ENCODE measurements at places on chromosomes 2 and 18.
A peak's percentile ranks its signal among the peaks of the same experiment; 100 is the strongest.

DNA sequence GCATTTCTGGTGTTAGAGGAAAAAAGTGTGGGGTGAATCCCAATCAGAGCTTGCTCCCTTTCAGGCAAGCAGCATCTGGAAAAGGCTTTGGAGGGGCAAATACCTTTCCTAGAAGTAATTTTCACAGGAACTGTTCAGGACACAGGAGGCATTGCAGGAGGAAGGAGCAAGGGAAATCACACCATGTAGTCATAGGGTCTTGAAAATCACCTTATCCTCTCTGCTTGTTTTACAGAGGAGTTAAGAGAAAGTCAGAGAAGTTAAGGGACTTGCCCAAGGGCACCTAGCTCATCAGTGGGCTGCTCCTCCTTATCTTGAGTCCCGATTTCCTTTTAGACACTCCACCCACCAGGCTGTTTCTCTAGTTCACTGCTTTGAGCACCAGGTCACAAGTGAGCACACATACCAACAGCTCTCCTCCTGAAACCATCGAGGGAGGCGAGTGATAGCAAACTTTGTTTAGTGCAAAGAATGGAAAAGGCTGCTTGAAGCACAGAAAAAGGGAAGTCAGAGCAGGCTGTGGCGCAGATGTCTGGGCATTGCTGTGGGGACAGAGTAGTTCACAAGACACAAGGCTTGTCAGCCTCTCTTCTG, 89.2 kb upstream of the CXCR4 start:
- DNase-seq: peak; percentile 70

DNA sequence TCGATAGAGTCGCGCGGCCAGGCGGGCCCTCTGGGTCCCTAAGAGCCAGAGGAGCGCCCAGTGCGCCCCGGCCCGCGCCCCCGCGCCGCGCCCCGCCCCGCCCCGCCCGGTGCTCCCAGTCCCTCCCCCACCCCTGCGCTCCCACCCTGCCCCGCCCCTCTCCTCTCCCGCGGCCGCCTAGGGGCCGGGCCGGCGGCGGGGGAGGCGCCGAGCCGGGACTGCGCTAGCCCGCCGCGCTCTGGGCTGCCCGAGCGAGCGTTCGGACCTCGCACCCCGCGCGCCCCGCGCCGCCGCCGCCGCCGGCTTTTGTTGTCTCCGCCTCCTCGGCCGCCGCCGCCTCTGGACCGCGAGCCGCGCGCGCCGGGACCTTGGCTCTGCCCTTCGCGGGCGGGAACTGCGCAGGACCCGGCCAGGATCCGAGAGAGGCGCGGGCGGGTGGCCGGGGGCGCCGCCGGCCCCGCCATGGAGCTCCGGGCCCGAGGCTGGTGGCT, at the start of gene GPC1:
TSS of gene GPC1 (plus strand) at position 207 of the 491 bp plus-strand sequence. CDS start at position 463, 256 bp downstream.
- DNase-seq: no peak

GRCh38 chr2:71597756-71598155, 144.4 kb downstream of the DYSF start:
- no peak for DNase-seq

DNA sequence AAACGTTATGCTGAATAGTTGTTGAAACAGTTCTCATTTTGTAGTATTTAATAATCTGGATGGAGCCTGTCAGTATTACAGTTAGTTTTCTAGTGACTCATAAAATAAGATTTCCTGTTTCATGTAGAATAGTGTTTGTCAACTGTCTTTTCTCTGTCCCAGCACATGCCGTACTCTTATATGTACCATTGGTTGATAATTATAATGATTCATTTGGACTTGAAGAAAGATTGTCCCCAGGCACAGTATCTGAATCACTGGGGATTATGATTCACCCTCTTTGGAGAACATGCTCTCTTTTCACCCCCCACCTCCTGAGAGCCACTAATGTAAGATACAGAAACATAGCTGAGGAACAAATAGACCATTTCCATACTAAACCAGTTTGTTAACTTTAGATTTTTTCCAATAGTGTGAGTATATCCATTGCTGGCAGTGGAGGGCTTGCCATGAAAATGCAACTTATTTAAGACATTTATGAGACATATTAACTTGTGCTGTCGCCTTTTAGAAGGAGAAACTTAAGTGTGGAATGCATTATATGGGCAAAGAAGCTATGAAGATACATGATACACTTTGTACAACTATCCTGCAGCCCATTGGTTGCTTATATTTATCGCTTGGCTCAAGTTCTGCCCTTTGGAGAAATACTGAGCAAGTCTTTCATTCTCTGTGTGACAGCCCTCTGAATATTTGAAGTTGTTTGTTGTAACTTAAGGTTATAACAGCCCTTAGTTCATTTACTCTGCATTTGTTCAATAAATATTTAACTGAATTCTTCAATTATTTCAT, 12.4 kb downstream of the COPS8 start:
- DNase-seq: no peak

GRCh38 chr2:317501-318424, 29.9 kb upstream of the ALKAL2 start:
- DNase-seq: no peak

- DNase-seq: no peak
These were observed 141.7 kb upstream of the B3GNT2 start for GRCh38 chr2:62054029-62054791.

DNA sequence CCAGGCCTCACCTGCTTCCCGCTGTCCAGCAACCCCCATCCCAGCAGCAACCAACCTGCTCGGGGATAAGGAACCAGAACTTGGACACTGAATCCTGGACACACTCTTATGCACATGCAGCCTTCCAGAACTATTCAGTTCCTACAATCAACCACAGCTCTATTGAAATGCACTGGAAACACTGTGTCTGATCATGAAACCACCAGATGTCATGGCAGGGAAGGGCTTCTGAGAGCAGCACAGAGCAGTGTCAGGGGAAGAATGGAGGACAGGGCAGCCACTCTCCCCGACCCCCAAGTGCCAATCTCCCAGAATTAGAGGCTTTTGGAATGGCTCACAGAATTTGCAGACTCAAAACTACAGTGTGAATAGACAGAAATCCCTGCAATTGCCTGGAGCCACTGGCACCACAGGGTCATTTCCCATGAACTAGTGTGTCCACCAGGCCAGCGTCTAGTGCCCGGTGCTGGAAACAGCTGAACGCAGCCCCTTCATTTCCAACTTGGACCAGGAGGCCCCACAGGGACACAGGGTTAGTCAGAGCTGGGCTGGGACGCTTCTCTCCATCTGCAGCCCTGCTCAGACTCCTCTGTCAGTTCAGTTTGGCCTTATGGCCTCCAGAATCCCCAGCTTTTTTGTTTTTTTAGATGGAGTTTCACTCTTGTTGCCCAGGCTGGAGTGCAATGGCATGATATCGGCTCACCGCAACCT, 25.5 kb downstream of the MRPL35 start:
- no peak for DNase-seq

- DNase-seq: peak; percentile 39
These were observed 199.8 kb downstream of the CLIP4 start for GRCh38 chr2:29314816-29315571.

DNA sequence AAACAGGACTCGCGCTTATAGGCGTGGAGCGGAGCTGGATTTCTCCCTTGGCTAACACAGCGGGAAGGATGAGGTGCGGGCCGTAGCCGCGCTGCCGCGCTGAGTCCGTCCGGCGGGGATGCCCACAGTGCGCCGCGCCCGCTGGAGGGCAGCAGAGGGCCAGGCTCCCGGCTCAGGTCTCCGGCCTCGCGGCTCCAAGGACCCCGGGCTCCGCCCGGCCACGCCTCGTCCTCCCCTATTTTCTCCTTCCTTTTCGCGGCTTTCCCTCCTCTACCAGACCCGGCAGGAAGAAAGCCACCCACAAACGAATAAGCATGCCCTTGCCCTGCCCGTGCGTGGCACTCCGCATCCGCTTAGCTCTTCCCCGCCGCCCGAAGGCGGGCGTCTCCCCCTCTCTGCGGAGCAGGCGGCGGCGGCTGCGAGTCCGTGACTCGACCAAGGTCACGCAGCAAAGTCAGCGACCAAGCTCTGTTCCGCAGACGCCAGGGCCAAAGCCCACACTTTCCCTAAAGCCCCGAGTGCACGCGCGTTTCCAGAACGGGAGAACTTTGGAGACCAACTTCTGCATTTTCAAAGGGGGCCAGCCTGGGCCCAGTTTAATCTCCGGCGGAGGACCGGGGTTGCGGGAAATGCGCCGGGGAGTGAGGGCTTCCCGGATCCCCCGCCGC, 48.5 kb downstream of the KCNIP3 start:
- peak; percentile 24 for DNase-seq

- no peak for DNase-seq
These were observed 85.6 kb downstream of the ASB1 start for GRCh38 chr2:238512247-238512867.

DNA sequence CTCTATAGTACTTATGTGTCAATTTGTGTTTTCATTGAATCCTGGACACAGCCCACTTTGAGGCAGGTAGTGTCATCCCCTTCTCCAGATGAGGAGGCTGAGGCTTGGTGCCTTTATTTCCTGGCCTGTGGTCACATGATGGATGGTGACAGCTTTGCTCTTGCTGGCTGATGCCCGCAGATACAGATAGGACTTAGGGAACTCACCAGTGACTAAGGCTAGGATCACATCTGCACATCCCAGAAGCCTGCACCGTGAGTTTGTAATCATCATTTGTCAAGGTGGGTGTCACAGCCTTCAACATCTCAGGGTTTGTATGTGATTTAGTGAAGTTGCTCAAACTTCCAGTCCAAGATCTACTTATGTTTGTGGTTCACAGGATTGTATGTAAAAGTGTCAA, 295.1 kb upstream of the RAB12 start:
- no peak for DNase-seq

GRCh38 chr2:39786761-39787522, 7.9 kb upstream of the THUMPD2 start:
- DNase-seq: no peak

DNA sequence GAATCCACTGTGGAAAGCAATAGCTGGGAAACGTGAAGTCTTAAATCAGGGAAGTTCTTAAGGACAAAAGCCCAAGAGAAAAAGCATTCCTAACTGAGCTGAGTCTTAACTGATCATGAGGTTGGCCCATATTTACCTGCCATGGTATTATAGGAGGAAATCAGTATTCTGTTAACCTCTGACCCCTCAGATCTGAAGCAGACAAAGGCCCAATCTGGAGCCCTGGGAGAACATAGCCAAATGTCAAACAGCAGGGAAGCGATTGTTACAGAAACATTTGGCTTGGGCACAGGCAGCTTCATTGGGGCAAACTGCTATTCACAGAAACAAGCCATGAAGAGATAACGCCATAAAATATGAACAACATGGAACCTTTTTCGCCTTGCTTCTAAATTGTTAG, 18.8 kb downstream of the EPHA4 start:
- no peak for DNase-seq

DNA sequence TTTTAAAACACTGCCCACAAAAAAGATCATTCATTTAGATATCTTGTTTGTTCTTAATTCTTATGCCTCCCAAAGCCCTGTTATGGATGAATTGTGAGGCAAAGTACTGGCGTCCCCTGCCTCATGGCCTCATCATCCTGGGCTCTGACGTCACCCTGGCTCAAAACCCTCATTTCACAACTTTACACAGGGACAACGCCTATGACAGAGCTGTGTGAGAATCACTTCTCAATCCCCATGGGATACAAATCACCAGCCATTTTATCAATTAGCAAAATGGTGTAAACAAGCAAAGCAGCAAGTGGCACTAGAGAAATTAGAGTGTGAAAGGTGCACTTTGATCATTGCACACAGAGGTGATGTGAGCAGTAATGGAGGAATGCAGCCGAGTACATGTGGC, 16.6 kb downstream of the FHOD3 start:
- no peak for DNase-seq

DNA sequence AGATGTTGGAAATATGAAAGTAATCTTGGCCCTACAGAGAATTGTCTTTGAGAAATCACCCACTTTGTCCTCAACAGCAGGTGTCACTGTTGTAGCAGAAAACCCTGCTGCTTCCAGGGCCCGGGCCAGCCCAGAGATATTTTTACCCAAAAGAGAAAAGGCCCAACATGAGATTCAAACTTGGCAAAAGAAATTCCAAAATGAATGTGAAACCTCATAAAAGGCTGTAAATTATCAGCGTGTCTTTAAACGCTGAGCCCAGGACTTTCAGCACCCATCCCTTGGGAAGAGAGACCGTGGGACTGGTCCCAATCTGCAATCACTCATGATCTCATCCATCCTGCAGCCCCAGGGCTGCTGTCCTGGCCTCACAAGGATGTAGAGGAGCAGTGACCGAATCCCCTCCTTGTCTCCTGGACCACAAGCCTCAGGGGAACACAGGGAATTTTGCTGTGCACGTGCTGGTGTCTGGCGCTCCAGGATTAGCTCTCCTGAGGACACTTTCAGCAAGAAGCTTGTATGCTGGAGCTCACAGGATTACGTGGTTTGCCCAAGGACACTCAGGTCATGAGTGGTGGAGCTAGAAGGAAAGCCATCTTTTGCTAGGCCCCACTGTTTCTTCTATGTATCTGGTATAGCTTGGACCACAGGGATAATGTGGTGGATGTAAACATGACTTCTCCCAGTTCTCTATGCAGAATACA, 202.1 kb downstream of the RNF144A start:
- DNase-seq: no peak

- DNase-seq: no peak
These were observed 13.4 kb downstream of the ARHGAP15 start for GRCh38 chr2:143142598-143142997.

DNA sequence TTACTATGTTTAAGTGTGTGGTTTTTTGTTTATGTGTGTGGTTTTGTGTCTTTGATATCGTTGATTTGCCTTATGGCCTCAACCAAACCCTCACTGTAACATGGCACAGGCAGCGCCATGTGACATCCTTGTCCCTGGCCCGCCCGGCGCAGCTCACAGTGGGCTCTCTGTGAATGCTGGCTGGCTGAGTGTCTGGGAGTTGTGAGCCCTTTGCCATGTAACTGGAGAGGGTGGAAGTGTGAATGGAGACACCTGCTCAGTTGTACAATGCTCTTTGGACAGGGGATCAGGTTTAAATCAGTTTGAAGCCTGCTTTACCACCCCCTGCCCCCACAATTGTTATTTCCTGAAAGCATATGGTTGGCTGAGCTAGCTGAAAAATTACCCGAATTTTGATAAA, 41.8 kb downstream of the TCF7L1 start:
- DNase-seq: no peak

DNA sequence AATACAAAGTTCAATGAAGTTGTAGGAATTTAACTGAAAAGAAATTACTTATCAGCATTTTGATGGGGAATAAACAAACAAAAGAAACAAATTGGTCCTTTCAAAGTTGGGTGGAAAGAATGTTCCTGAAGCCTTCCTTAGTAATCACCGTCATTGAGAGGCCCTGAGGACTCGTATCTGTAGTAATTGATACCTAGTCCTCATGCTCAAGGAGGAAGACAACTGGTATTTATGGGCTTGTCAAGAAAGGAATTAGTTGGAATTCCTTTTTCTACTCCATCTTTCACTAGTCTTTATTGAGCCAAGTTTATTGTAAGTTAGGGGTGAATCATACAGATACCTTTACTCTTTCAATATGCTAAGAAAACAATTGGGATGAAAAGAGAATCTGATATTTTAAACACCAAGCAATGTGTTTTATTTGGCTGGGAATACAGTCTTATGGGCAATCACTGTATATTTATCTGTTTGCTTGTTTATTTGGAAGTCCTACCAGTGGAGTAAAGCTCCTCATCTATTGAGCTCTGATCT, 324.8 kb downstream of the ARHGAP15 start:
- DNase-seq: no peak

- no peak for DNase-seq
These were observed 193.4 kb upstream of the HDAC4 start for GRCh38 chr2:239594019-239594771.
